Activated CD4-positive, alpha-beta memory T cell treated with anti-CD3 and anti-CD28 coated beads, Interleukin-2, amount 10 ng/mL, durations not matched to agents 7 days and 5 days (primary cell): ENCODE measurements at places on chromosomes 12 and 14.

- DNase-seq: peak; percentile 41
Observed at GRCh38 chr12:87995581-87996178, 33.5 kb downstream of the C12orf50 start.

- DNase-seq: no peak
Observed at GRCh38 chr12:51439330-51439729, 14.7 kb downstream of the SLC4A8 start.

GRCh38 chr14:20998139-20998538, 954 bp upstream of the SLC39A2 start:
- DNase-seq: no peak

DNA sequence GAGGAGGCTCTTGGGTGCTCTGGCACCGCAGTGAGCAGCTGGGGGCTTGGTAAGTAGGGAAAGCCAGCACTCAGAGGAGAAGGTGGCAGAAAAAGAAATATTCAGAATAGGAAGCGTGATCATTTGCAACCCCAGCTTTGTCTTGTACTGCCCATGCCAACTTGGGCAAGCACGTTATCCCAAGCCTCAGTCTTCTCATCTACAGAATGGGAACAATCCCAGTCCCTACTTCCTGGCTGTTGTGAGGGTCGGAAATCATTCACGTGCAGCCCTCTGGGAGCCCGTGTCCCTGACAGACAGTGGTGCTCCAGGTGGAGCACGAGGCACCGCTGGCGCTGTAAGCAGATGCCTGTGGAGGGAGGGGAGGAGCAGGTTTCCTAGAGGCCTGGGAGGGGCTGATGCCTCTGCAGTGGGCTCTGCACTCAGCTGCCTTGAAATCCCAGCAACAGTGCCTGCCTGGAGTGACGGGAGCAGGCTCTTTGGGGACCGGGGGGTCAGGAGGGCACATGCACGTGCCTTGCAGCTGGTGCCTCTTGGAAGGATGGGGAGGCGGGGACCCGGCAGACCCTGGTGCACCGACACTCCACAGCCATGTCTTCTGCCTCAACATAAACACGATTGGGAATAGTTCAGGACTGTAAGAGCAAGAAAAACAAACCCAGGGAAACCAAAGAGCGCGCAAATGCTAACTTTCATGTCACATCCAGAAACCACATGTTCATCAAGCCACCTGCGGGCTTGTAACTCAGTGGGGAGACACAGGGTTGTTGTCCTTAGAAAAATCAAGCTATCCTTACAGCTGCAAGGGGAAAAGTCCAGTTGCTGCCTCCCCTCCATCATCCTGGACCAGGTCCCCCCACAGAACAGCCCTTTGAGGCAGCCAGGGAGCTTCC, 86.5 kb upstream of the DIO3 start:
- DNase-seq: peak; percentile 12

DNA sequence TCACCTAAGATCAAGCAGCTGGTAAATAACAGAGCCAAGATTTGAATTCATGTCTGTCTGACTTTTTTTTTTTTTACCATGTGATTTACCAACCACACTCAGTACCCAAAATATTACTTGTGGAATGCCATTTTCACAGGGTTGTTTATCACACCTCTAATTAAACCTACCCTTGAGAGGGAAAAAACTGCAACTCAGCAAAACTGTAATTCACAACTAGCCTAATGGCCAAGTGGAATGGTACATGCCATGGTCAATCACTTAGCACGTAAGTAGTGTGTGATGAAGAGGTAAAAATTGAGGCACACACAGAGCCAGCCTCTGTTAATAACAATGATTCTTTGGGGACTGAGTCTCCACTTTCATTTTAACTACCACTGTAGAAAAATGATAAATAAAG, 412.9 kb upstream of the GARIN6 start:
- no peak for DNase-seq

DNA sequence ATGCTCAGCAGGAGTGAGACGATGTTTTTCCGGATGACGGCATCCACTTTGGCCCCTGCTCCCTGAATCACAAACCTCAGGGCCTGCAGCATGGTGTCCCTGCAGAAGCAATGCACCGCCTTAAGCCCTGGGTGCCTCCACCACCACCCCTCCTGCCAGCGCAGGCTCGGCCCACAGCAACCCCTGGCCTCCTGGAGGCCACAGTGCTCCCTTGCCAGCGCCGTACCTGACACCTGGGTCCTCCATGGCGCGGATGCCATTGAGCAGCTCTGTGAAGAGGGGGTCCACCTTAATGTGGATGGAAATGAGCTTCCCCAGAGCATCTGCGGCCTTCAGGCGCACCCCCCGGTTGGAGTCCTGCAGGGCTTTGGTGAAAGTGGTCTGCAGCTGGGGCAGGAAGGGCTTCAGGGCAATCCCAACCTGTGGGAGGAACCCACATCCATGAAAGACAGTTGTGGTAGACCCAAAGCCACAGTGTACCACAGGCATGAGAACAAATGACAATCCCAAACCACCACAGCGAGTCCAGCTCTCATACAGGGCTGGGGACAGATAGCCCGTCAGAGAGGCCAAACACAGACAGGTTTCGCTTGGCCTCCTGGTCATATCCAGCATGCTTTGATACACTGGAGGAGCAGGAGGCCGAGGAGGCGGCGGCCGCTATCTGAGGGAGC, 17.9 kb upstream of the RAB35 start:
- DNase-seq: no peak

GRCh38 chr12:57031138-57031725, 14.9 kb upstream of the TAC3 start:
- DNase-seq: no peak

- peak; percentile 39 for DNase-seq
Observed at GRCh38 chr14:49992901-49993339, 100.0 kb downstream of the ARF6 start.

GRCh38 chr14:65336191-65336591, 76.3 kb upstream of the FUT8 start:
- peak; percentile 70 for DNase-seq

GRCh38 chr12:27012982-27013255, 1.3 kb downstream of the TM7SF3 start:
- DNase-seq: no peak

GRCh38 chr12:58529114-58529665, 391.1 kb downstream of the LRIG3 start:
- no peak for DNase-seq

GRCh38 chr14:47744155-47744554, 68.8 kb upstream of the MDGA2 start:
- DNase-seq: no peak

GRCh38 chr12:72272091-72272661, at the start of gene TRHDE:
Gene TRHDE (plus strand): TSS chr12:72272370. CDS start chr12:72272644, 274 bp downstream.
- DNase-seq: no peak

GRCh38 chr12:92860521-92860920, 68.6 kb downstream of the EEA1 start:
- no peak for DNase-seq

DNA sequence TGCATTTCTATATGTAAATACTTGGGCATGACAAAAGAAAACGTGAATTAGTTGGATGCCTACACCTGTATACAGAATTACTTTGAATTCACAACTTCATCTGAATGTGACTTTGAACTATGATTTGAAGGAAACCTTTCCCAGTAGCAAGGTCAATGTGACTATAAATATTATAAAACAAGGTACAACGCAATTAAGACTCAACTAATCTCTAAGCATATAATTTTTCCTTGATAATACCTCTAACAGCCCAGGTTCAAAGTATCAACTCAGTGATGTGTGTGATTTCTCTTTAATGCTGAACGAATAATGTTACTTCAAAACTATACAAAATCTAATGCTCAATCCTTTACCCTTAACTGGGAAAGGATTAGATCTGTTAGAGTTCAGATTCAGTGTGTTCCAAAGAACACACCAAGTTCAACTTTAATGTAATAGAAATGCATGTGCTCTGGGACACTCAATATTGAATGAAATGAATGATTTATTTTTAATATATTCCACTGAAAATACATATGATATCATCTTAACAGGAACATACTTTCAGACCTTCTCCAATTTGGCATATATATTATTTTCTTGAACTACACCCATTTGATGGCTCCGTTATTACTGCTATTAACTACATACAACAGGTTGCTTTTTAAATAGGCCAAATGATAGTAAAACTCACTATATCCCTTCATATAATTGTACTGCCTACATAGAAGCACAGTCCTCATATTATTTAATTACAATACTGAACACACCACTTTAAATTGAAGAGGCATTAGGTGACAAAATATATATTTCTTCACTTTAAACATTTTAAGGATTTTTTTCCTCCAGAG, 40.1 kb upstream of the MTERF2 start:
- no peak for DNase-seq

DNA sequence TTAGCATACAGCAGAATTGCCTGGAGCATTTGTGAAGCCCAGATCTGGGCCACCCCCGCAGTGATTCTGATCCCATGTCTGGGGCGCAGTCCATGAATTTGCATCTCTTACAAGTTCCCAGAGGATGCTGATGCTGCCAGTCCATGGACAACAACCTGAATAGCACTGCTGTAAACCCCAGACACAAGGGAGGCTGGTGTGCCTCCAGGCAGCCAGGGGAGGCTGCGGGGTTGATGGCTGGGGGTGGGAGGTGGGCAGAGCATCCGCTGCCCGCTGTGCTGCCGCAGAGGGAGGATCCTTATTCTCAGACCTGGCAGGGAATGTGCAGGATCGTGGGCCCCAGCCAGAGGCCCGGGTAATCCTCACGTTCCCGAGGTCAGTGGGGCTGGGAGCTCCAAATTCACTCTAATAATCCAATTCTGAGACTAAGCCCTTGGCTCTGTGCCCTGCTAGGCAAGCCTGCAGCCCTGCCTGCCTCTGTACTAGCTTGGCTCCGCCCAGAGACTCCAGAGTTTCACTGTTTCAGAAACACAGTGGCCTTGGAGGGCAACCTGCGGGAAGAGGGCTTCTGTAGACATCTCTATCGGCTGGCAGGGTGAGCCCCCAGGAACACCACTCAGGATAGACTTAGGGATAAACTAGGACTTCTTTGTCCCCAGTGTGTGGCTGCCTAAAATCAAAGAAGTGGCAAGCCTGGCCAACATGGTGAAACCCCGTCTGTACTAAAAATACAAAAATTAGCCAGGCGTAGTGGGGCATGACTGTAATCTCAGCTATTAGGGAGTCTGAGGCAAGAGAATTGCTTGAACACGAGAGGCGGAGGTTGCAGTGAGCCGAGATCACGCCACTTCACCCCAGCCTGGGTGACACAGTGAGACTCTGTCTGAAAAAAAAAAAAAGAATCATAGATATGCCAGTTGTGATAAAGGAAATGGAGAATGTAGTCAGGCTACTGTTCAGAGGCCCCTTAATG, 17.8 kb upstream of the MLEC start:
- DNase-seq: no peak

DNA sequence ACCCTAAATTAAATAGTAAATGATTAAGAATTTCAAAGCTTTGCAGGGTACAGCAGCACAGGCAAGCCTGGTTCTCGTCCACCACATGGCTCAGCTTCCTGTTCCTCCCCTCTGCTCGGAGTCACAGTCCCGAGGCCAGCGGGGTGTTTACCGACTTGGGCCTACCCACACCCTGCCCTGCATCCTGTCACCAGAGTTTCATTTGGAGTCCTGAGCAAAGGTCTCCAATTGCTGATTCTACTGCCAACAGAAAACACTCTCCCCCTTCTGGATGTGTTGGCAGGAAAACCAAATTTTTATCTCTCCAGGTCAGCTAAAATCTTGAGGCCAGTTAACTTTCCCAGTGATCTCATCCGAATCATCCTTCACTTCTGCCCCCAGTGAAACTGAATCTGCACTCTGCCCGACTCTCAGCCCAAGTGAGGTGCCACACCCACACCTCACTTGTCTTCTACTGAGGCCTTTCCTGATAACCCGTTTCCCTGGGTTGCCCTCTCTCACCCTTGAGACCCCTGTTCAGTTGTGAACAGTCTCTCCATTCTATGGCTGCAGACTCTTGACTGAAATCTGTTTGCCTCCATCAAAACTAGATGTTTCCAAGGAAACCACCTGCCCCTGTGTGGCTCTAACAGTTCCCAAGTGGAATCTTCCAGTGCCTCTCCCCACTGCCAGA, 71.2 kb downstream of the VCPKMT start:
- DNase-seq: peak; percentile 89

GRCh38 chr12:98578392-98578791, 15.1 kb upstream of the SLC25A3 start:
- no peak for DNase-seq

DNA sequence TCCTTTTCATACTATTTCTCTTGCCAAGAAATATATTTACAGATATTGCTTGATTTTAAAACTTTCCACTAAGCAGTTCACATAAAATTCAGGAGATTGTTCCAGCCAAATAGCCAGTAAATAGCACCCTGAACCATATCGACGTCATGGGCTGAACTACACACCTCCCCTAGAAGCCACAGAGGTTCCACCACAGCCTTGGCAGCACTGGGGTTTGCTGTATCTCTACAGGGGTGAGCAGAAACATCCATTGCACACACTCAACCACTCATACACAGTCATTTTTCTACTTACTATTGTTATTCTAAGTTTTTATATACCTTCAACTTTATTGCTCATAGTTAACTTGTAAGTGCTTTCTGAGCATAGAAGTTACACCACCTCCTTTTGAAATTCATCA, 8.1 kb upstream of the EIF2S3B start:
- DNase-seq: no peak
